ENCODE measurements at places on chromosomes 3 and 15. TPM values are rescaled to one million over a fixed set of nuclear protein-coding genes. Genes with fewer than 3 reads are reported as not detected.

Gene AADAC
- total RNA-seq = 12.2 TPM

Gene ALCAM
- 119 TPM for total RNA-seq

Gene VIPR1
- total RNA-seq = 1.7 TPM

Gene BRK1
- 178 TPM for total RNA-seq

Gene RBP2
- total RNA-seq = not detected

Gene SLC25A26
- 21.3 TPM for total RNA-seq

Gene GRAMD1C
- total RNA-seq = 1.1 TPM

Gene CYP1A1
- total RNA-seq = 1.8 TPM

Gene SHC4
- total RNA-seq = 0.92 TPM

Gene STRA6
- 78.9 TPM for total RNA-seq

Gene ASB14
- not detected for total RNA-seq

Gene SLC12A1
- not detected for total RNA-seq

Gene GAP43
- 0.15 TPM for total RNA-seq

Measured in A549 treated with Hydrocortisone at 1 μM for 4 hours (cell line).